ENCODE measurements at places on chromosomes 13 and 19. TPM values are rescaled to one million over a fixed set of nuclear protein-coding genes. Genes with fewer than 3 reads are reported as not detected.

- no peak for DNase-seq
Measured at GRCh38 chr13:114108141-114108761, 24.2 kb downstream of the RASA3 start.

DNA sequence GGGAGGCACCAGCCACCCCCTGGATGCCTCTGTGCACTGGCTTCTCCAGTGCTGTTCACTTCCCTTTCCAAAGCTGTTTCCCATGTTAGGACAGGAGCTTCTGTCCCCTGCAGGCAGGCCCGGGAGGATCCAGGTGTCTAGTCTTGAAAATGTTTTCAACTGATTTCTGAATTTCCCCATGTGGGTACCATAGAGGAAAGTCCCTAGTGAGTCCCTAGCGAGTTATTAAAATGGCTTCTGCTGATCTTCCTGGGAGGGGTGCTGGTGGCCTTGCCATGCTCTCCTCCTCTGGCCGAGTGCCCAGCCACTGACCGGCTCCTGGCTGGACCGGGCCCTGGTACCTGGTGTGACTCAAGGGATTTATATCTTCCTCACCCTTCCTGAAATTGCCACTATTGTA, 5.2 kb upstream of the ANKRD10 start:
- DNase-seq: no peak

CYP2A6 gene
- not detected for total RNA-seq

GRCh38 chr13:99681695-99682094, 180.4 kb downstream of the TM9SF2 start:
- no peak for DNase-seq

- DNase-seq: no peak
Measured at GRCh38 chr13:36428086-36428485, 4.2 kb upstream of the CCNA1 start.

DNA sequence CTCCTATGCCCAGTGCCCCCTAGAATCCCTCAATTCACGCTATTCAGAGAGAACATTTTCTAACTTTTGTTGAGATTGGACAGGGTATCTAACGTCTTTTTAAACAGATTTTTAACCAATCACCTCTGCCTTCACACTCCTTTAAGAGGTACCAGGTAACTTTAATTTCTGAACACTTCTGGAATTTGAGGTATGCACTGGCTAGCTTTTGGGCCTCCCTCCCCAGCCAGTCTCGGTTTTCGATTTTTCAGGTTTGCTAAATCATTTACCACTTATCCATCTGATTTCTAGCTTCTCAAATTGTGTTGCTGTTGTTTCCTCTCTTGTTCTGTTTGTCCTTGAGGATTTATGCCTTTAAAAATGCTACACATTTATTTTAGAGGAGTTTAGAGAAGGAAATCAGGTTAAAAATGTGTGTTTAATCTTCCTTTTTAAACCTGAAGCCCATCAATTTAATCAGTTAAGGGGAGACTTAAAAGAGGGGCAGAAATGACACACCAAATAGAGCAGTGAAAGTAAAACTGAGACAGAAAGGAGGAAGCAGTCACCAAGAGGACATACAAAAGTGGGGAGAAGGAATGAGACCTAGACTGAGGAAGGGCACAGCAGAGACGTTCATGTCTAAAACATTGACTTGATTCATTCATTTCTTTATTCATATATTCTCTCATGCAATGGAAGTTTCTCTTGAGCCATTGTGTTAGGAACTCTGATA, 139.6 kb upstream of the HTR2A start:
- no peak for DNase-seq

RASIP1 gene
- 0.71 TPM for total RNA-seq

- no peak for DNase-seq
Measured at GRCh38 chr13:34383728-34384127, 558.3 kb upstream of the NBEA start.

UBE2L5 gene
- not detected for total RNA-seq

- DNase-seq: no peak
Measured at GRCh38 chr13:74710006-74710405, 575.8 kb upstream of the KLF12 start.

GRCh38 chr13:44120849-44121755, 241.4 kb downstream of the LACC1 start:
- peak; percentile 77 for DNase-seq

- no peak for DNase-seq
Measured at GRCh38 chr13:31114641-31115040, 47.1 kb downstream of the HSPH1 start.

GRCh38 chr13:80058626-80059025, 282.3 kb downstream of the SPRY2 start:
- DNase-seq: no peak

DNA sequence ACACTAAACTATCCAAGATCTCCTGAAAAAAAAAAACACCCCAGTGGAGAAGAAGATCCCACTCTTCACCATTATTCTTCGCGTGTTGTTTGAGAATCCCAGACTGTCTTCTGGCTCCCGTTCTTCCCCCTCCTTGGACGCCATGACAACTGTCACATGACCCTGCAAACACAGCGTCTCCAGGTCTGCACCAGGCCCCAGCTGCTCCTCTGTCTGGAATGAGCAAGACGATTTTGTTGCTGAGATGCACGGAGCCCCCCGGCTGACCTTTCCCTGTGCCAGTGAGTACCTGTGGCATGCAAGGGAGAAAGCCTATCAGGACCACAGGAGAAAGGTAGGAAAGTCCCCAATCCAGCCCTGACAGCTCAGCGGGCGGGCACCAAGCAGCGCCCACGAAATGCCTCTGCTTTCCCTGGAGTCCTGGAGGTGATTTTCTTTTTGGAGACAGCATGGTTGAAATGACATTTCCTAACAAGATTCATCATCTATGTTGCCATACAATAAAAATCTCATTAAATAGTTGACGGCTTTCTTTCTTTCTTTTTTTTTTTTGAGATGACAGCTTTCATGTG, at the start of gene CFAP97D2:
Gene CFAP97D2 (plus strand): TSS at position 171 of the 572 bp plus-strand sequence. CDS start 74 bp downstream, at position 245.
- no peak for DNase-seq

GRCh38 chr13:103466761-103467160, 400.5 kb upstream of the SLC10A2 start:
- peak; percentile 58 for DNase-seq

DNA sequence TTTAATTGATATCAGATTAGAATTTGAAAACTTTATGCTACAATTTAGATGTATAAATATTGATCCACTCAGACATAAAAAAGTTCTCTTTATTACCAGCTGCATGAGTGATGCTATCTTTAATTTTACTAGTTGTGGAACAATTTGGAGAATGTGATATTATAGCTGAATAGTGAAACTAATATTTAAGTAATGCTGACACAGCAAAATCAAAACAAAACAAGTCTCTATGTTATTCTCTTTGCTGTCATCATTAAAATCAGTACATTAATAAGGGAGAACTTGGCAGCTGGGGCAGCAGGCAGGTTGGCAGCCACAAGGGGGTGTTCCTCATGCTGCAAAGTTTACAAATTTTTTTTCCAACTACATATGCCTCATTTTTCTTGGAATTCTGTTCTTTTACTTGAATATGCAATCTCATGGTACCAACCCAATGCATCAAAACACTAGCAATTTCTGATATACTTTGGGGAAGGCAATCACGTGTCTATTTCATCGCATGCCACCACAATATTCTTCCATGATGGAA, 585.3 kb downstream of the FGF9 start:
- DNase-seq: peak; percentile 7

DNA sequence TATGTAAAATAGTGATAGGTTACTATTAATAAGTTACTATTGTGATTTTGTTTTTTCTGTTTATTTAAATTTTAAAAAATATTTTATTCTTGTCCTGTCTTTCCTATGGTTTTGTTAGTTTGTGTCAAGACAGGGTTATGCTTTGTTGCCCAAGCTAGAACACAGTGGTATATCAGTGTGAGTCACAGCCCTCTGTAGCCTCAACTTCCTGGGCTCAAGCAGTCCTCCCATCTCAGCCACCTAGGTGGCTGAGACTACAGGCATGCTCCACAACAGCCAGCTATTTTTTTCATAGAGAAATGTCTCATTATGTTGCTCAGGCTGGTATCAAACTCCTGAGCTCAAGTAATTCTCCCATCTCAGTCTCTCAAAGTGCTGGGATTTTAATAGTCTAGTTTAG, 99.5 kb downstream of the ZNF675 start:
- no peak for DNase-seq

ZNF433 gene
- total RNA-seq: 2.3 TPM

DNA sequence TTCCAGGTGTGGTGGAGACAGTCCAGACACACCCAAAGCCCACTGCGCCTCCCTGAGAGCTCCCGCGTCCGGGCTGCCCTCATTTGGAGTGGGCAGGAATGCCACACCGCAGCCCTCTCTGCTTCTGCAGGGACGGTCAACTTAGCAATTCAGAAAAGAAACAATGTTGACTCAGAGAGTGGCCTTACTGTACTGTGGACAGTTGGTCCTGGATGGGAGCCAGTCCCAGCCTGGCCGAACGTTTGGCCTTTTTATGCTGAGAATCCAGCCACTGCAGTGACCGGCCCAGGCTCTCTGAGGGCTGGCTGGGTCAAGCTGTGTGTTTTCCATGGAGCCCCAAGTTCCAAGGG, 7.2 kb downstream of the GAS6 start:
- no peak for DNase-seq

CFD gene
- 1.4 TPM for total RNA-seq

GRCh38 chr19:56596676-56597075, 1.6 kb downstream of the ZNF71 start:
- no peak for DNase-seq

RFPL4AL1 gene
- total RNA-seq: not detected

DNA sequence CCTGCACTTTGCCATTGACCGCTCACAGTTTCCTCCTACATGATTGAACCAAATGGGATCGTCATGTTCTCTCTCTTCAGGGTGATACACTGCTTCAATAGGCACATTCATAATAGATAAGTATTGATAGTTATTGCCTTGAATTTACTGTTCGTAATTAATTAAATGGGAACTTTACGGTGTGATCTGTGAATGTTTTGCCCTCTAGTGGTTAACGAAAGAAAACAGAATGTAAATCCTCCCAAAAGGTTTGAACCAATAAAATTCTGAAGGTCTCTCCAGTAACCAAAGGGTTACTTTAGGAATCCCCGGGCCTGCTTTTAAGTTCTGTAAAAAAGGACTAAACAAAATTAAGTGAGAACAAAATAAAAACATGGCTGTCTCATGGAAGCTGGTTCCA, 389.3 kb downstream of the DACH1 start:
- DNase-seq: peak; percentile 32

ZNF776 gene
- 6.6 TPM for total RNA-seq

IGFLR1 gene
- total RNA-seq: 6.9 TPM

GRCh38 chr13:20219577-20219976, 12.5 kb downstream of the GJB6 start:
- DNase-seq: no peak

GRCh38 chr13:75554981-75555380, 5.4 kb downstream of the UCHL3 start:
- no peak for DNase-seq

DNA sequence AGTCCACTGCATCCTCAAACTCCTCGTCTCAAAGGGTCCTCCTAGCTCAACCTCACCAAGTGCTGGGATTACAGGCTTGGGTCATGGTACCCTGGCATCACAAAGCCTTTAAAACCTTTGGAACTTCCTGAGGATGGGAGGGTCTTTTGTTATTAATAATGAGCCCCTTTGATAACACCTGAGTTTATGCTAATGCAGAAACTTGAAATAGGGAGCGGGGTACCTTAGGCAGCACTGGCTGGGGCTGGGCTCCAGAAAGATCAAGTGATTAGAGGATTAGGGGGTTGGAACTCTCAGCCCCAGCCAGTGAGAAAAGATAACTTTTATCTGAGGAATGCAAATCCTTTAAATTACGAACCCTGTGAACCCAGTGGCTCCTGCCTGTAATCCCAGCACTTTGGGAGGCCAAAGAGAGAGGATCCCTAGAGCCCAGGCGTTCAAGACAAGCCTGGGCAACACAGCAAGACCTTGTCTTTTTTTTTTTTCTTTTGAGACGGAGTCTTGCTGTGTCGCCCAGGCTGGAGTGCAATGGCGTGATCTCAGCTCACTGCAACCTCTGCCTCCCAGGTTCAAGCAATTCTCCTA, 9.3 kb upstream of the PSPC1 start:
- DNase-seq: no peak

- DNase-seq: peak; percentile 83
Measured at GRCh38 chr13:51125495-51126226, 14.6 kb upstream of the C13orf42 start.

LENG9 gene
- 7.2 TPM for total RNA-seq

GRCh38 chr13:48531416-48532255, 1.2 kb downstream of the RCBTB2 start:
- peak; percentile 29 for DNase-seq

Data from SK-MEL-5 (cell line).